Esophagus squamous epithelium (tissue), 5 donors: ENCODE measurements at places on chromosomes 11 and 22.

DNA sequence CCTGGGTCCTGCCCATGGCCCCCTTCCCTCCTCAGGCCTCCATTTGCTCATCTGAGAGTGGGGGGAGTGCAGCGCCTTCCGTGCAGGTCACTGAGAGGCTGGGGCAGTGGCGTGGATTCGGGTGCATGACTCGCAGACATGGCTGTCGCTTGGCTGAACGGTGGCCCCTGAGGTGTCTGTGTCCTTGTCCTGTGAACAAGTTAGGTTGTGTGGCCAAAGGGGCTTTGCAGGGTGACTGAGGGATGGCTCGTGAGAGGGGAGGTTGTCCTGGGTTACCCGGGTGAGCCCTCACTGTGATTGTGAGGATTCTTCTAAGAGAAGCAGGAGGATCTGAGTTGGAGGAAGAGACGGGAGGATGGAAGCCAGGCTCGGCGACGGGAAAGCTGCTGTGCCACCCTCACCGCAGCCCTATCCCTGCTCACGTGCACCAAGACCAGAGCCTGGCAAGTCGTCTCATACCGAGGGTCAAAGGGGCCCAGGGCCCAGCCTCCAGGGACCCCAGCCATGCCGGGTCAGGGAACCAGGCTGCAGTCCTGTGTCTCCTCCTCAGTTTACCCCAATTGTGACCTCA, 79.1 kb downstream of the KCNQ1 start:
- DNase-seq = no peak

- DNase-seq = no peak
Observed at GRCh38 chr11:93570759-93571413, 27.7 kb upstream of the SMCO4 start.

DNA sequence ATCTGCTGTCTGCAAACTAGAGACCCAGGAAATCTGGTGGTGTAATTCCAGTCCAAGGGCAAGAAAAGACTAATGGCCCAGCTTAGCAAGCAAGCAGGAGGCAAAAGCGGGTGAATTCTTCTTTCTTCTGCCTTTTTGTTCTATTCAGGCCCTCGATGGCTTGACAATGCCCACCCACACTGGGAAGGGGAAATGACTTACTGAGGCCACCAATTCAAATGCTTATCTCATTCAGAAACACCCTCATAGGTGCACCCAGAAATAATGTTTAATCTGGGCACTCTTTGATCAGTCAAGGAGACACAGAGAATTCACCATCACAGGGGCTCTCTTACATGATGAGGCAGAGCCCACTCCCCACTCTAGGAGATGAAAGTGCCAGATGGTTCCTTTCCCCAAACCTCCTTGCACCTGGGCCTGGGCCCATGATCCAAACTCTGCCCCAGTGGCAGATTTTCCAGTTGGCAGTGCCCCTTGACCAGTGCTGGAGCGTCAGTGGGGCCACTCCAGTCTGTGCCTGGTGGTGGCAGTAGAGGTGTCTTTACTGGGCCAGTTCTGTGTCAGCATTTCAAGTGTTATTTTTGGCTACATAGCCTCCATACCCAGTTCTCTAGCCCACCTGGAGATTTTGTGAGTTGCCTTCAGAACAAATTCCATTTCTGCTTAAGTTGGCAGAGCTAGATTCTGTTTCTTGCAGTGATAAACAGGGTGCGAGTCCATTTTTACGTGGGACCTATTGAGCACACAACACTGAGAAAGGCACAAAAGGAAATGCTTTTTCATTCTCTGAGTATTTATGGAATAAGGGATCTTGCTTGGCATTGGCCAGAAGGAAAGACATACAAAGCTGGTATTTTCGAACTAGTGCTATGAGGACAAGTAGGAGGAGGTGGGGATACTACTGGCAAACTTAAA, 7.5 kb downstream of the ELMOD1 start:
- no peak for DNase-seq

GRCh38 chr22:24812950-24813775, 7.2 kb downstream of the SGSM1 start:
- no peak for DNase-seq

DNA sequence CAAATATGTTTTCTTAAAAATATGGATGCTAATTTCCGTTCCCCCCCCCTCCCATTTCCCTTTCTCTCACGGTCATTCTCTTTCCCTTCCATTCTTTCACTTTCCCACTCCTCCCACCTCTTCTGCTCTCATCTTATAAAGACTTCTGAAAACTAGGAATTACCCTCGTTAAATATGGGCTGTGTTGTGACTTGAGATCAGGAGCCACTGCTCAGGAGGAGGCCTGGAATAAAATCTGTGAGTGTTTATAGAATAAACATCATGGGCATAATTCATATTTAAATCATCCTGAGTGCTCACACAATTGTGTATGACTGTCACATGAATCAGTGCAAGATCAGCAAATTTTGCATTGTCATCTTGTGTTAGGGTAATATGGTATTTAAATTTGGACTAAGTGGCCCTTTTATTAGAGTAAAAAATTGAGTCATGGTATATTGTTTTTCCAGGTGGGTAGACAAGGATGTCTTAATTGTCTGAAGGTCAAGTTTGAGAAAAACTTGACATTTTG, 208.0 kb downstream of the DDX10 start:
- no peak for DNase-seq

GRCh38 chr22:22802339-22802970, 85.2 kb upstream of the IGLL5 start:
- no peak for DNase-seq
